ENCODE measurements at places on chromosomes 11 and 22.

- DNase-seq = no peak
Observed at GRCh38 chr11:34251589-34251980, 106.2 kb downstream of the ABTB2 start.

- DNase-seq = peak; percentile 29
Observed at GRCh38 chr22:37178350-37179125, 9.5 kb downstream of the C1QTNF6 start.

DNA sequence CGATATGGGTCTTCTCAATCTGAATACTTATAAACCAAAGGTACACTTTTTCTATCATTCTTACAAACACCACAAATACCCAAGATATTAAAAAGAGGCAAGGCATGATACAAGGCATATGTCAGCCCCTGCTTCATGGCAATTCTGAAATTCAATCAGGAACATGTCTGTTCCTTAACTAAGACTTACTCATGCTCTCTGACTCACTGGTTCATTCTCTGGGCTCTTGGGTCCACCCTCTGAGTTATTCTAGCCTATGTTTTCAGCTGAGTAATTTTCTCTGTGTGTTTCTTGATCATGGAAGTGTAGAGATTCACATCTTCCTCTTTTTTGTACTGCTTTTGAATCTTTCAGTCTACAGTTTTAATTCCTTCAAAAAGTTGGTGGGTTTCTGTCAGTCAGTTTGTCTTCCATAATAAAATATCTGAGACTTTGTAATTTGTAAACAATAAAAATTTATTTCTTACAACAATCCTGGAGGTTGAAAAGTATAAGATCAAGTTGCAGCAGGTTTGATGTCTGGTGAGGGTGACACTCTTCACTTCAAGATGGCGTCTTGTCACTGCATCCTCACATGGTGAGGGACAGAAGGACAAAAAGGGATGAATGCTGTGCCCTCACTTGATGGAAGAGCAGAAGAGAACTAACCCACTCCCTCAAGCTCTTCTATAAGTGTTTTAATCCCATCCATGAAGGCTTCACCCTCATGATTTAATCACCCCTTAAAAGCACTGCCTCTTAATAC, 211.7 kb downstream of the FAM76B start:
- peak; percentile 54 for DNase-seq

GRCh38 chr11:114089748-114090147, 30.2 kb downstream of the ZBTB16 start:
- DNase-seq = no peak

GRCh38 chr11:1546077-1546535, 26.0 kb downstream of the DUSP8 start:
- DNase-seq = no peak

GRCh38 chr22:31586137-31586920, 75.7 kb downstream of the PISD start:
- DNase-seq = peak; percentile 97

- DNase-seq = no peak
Observed at GRCh38 chr11:114796954-114797721, 118.8 kb downstream of the NXPE2 start.

DNA sequence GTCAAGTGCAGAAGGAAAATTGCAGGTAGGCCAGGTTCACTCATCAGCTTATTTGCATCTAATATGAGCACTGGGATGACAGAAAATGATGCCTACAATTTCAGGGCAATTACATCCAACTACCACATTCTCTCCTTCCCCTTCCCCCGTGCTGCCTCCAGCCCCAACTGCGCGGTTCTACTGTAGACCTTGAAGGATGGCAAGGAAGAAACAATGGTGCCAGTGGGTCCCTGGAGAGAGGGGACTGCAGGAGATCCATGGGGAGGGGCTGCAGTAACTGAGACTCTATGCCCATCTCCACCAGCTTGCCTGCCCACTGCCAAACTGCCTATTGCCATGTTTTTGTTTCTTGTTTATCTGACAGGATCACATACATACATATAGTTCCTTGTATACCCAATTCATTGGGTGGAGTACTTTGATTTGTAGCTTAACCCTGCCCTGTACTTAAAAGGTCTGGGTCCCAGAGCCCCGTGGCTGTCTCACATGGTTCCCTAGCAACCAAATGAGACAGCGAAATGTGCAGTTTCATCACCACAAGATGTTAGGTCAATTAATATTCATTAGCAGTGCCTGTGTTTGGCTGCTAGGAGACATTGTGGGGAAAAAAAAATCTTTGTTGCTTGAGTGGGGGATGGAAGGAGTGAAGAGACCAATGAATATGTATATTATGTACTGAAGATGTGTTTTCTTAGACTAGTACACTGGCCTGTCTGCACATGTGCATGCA, 253.5 kb upstream of the PLET1 start:
- no peak for DNase-seq

DNA sequence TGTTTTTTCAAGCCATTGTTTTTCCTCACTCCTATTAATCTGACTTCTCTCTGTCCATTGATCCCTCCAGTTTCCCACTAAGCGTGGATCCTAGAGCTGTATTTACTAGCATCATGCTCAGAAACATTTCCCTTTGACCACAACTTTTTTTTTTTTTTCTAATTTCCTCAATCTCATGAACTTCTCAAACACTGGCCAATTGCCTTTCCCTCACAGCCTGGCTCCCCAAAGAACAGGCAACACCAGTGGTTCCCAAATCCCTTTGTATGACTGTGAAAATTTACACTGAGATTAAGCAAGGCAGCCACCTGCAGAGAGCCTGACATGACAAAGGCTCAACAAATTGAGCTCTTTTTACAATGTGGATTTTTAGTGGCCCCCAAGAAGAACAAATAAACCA, 1.4 kb upstream of the TPP1 start:
- DNase-seq = no peak

GRCh38 chr22:48923996-48924395, 903.7 kb downstream of the BRD1 start:
- no peak for DNase-seq

GRCh38 chr11:36248436-36248835, 40.8 kb downstream of the COMMD9 start:
- DNase-seq = no peak

DNA sequence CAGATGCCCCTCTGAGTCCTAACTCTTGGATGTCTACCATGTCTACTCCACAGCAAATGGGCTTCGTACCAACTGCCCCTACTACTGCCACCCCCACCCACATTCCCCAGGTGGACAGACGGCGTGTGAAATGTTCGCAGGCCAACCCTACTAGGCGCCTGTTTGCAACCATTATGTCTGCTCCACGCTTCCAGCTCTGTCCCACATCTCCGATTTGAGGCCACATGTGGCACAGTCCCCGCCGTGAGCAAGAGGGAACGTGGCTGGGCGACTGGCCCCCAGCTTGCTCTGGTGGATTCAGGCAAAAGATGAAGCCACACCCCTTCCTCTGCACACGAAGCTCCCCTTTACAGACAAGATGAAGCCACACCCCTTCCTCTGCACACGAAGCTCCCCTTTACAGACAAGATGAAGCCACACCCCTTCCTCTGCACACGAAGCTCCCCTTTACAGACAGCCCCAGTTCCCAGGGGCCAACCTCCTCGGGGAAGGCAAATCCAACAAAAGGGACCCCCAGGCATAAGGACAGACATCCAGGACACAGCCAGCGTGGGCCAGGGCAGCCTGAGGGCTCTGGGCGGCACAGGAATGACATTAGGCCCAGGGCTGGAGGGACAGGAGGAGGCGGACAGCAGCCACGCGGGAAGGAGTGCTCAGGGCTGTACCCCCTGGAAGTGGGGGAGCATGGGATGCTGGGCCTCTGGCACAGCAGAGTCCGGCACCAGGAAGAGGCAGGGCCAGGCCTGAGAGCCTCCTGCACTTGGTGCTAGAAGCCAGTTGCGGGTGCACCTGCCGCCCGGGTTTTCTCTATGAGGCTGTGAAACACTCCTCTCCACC, 106.2 kb downstream of the SHANK2 start:
- no peak for DNase-seq

GRCh38 chr11:133917921-133918607, 38.7 kb downstream of the IGSF9B start:
- no peak for DNase-seq

GRCh38 chr22:23532731-23533130, 47.4 kb downstream of the IGLL1 start:
- no peak for DNase-seq

- DNase-seq = no peak
Observed at GRCh38 chr11:111749646-111750045, 16.5 kb downstream of the PPP2R1B start.

DNA sequence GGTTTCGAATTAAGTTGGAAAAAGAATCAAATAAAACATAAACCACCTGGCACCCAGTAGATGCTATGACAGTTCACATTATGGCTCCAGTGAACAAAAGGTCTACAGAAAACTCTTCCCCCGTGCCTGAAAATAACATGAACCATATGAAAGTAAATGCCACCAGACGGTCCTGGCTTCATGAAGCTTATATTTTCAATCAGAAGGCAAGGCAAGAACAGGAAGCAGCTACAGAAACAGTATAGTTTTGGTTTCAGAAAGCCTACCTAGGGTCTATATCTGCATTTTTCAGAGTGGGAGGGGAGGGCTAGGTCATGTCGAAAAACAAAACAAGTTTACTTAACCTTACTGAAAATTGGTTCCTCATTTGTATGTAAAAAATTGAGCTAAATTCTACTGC, 9.8 kb downstream of the RAB30 start:
- DNase-seq = no peak

DNA sequence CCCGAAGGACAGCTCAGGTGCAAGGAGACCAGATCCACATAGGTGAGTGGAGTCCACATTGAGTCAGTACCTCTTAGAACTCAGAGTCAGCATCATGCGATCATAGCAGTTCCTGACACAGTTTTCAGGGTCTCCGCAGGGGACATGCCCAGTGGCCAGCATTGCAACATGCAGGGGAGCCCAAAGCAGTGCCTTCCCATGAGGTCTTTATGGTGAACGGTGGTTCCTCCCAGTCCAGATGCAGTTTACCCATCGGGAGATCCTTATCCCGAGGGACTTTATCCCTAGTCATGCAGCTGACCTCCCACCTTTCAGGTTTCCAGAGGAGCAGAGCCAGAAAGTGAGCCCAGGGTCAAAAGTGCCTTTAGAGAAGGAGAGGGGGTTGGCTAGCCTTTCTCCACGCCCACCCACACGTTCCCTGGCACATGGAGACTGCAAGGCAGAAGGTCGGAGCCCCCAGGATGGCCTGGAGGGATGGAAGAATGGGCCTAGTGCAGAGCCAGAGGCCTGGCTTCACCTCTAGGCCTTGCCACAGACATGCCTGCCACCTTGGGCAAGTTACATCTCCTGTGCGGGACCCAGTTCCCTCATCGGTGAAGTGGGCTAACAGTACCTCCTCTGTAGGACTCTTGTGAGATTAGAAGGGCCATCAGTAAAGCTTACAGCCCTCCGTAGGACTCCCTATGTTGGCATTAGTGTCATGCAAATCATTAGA, 6.4 kb downstream of the KCTD17 start:
- DNase-seq = no peak

- DNase-seq = no peak
Observed at GRCh38 chr11:122690384-122690783, 34.9 kb downstream of the UBASH3B start.

GRCh38 chr11:126181939-126182730, 29.3 kb downstream of the RPUSD4 start:
- no peak for DNase-seq

- no peak for DNase-seq
Observed at GRCh38 chr11:726278-727220, 20.5 kb downstream of the EPS8L2 start.

DNA sequence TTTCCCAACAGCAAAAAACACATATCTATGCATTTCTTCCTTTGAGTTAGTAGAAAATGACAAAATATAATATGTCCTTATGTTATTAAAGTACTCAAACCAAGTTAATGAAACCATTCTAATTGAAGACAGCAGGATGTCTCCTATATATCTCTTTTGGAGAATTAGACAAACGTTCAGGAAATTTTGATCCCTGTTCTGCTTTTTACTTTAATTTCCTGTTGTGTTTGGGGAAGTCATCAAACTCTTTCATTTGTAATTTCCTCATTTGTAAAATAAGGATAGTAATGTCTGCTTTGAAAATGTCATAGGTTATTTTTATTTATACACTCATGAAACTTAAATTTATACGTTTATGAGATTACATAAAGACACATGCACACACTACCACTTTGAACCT, 281.8 kb upstream of the ANO5 start:
- no peak for DNase-seq

DNA sequence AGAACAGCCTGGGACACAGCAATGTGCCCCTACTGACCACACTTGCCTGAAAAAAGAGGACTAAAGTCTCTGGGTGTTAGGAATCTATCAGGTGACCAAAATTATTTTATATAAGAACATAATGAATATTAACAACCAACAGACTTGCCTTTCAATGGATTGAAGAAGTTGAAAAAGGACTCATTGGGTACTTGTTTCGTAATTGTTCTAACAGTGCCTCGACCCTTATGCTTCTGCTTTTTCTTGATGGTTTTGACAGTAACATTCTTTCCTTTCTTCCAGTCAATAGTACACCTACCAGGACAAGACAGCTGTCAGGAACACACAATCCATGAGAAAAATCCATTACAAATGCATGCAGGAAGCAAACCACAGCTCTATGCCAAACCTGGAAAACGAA, 29.0 kb upstream of the PHLDA2 start:
- DNase-seq = no peak

- DNase-seq = peak; percentile 64
Observed at GRCh38 chr22:38753948-38754750, 1.6 kb downstream of the SUN2 start.

GRCh38 chr11:131290185-131290584, 80.2 kb upstream of the NTM start:
- DNase-seq = no peak

DNA sequence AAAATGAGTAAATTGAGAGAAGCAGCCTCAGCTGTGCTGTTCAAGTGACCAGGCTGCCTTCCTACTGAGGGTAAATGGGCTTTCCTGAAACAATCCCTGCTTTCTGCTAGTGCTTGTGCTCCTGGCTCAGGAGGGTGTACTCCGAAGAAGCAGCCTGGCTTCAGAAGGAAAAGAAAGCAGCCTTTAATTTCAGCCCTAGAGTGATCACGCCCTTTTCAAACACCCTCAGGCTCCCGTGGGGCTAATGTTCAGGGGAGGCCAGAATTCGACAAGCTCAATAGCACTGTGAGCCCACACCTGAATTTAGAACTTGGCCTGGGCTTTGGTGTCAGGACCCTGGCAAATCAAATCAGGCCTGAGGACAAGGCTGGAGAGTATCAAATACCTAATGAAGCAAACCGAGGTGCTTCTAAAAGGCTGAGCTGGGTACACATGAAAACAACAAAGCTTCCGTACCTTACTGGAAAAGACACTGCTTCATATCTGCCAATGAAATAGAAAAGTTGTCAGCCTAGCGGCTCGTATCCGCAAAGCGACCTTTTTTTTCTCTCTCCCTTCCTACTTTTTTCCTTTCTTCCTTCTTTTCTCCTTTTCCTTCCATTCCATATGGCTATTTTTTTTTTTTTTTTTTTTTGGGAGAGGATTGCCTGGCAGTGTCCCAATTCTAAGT, 387.8 kb downstream of the SOX6 start:
- DNase-seq = no peak

DNA sequence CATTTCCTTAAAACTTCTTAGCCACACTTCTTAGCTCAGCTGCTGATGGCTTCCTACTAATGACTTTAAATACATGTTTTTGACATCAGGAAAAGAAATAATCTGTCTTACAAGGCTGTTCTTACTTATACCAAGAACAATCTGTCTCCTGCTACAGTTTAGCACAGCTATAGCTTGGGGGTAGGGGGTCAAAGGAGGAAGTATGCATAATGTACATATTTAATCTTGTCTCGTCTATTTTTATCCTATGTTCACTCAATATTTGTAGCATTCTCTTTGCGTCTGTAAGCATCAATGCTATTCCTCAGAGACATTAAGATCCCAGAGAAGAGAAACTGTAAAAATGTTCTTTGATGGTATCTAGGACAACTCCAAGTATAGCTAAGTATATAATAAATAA, 96.0 kb downstream of the KIRREL3 start:
- DNase-seq = no peak

GRCh38 chr22:36286096-36286957, 33.4 kb downstream of the APOL1 start:
- DNase-seq = peak; percentile 72
